ENCODE measurements at places on chromosomes 12 and 14. TPM values are rescaled to one million over a fixed set of nuclear protein-coding genes. Genes with fewer than 3 reads are reported as not detected.

DNA sequence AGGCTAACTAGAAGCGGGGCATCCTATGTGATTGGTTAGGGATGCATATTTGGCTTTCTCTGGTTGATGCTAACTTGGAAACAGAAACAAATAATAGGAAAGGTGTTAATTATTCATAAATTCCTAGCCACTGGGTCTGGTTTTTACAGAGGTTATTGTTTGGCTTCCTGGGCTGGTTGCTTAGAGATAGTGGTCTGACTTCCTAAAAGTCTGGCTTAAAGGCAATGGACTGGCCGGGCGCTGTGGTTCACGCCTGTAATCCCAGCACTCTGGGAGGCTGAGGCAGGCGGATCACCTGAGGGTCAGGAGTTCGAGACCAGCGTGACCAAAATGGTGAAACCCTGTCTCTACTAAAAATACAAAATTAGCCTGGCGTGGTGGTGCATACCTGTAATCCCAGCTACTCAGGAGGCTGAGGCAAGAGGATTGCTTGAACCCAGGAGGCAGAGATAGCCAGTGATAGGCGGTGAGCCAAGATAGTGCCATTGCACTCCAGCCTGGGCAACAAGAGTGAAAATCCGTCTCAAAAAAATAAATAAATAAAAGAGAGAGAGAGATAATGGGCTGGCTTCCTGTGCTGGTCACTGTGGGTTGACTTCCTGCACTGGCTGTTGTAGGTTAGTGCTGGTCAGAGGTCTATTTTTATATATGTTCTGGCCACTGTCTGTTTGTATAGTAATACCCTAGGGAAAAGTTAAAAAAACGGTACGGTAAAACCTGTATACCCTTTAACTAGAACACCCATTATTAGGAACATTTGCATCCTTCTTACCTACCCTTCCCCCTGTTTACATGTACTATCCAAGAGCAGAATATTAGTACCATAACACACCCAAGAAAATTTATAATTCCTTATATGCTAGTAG lies 24.1 kb downstream of the OR6S1 start:
- DNase-seq: no peak

DNA sequence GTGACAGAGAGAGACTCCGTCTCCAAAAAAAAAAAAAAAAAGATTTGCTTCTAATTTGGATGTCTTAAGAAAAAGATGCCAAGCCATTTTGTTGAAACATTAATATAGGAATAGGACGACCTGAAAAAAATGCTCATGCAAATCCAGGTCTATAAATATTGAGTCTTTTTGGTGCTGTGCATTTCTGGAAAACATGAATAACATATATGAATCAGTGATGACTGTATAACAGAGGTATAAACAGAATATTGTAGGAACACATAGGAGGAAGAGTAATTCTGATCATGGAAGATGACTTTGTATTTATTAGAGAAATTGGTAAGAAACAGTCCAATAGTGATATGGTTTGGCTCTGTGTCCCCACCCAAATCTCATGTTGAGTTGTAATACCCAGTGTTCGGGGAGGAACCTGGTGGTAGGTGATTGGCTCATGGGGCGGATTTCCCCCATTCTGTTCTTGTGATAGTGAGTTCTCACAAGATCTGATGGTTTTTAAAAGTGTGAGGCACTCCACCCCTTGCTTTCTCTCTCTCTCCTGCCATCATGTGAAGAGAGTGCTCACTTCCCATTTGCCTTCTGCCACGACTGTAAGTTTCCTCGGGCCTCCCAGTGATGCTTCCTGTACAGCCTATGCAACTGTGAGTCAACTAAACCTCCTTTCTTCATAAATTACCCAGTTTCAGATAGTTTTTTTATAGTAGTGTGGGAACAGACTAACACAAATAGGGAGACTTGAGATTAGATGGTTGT lies 3.0 kb upstream of the SRSF5 start:
- DNase-seq: no peak

ATG2B gene
- total RNA-seq: 43.3 TPM

POTEG gene
- 234 TPM for total RNA-seq

MAP1LC3B2 gene
- total RNA-seq: not detected

RTL1 gene
- total RNA-seq: 0.80 TPM

All from prostate gland (tissue), 2 donors.